ENCODE measurements at places on chromosomes 5 and 9.

- no peak for DNase-seq
These were observed 63.3 kb downstream of the RASGRF2 start for GRCh38 chr5:81023261-81023970.

GRCh38 chr5:179233909-179234562, 111.2 kb downstream of the ADAMTS2 start:
- DNase-seq, result no peak

DNA sequence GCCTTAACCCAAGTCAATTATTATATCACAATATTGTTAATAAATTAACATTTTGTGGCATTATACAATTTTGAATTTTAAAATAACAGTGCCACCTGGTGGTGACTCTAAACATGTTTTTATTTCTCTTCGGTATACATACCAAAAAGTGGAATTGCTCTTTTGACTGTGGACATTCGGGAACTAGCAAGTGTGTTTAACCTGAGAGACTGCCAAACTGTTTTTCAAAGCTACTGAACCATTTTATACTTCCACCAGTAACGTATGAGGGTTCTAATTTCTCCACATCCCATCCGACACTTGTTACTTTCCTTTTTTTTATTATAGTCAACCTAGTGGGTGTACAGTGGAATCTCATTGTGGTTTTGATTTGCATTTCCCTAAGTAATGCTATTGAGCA, 18.3 kb upstream of the HSDL2 start:
- no peak for DNase-seq

GRCh38 chr5:124404796-124405195, 341.6 kb downstream of the ZNF608 start:
- DNase-seq, result no peak

DNA sequence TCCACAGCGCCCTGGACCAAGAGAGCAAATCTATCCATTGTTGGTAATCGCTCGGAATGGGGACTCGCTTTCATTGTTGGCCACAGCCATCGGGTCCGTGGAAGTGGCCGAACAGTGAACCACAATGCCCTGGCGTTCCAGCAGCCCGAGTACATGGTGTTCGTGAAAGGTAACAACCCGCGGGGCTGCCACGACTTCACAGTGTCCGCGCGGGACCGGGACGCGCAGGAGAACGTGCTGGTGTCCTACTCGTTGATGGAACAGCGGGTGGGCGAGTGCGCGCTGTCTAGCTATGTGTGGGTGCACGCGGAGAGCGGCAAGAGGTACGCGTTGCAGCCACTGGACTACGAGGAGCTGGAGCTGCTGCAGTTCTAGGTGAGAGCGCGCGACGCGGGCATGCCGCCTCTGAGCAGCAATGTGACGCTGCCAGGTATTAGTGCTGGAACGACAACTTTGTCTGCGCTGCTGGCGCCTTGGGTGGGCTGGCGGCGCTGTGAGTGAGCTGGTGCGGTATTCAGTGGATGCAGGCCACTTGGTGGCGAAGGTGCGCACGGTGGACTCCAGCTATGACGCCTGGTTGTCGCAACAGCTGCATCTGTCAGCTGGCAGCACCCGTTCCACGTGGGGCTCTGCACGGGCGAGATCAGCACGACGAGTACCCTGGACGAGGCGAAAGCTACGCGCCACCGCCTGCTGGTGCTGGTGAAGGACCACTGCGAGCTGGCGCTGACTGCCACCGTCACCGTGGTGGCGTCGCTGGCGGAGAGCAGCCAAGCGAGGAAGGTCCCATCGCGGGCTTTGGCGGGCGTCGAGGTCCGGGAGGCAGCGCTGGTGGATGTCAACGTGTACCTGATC, 6.1 kb upstream of the PCDHA11 start:
- DNase-seq, result no peak

- no peak for DNase-seq
These were observed 549.2 kb upstream of the GRAMD2B start for GRCh38 chr5:125874057-125874456.

DNA sequence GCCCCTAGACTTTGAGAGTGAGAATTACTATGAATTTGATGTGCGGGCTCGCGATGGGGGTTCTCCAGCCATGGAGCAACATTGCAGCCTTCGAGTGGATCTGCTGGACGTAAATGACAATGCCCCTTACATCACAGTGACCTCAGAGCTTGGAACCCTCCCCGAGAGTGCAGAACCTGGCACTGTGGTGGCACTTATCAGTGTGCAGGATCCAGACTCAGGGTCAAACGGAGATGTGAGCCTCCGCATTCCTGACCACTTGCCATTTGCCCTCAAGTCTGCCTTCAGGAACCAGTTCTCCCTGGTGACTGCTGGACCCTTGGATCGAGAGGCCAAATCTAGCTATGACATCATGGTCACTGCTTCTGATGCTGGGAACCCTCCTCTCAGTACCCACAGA, 1.3 kb downstream of the PCDHGC4 start:
- no peak for DNase-seq

DNA sequence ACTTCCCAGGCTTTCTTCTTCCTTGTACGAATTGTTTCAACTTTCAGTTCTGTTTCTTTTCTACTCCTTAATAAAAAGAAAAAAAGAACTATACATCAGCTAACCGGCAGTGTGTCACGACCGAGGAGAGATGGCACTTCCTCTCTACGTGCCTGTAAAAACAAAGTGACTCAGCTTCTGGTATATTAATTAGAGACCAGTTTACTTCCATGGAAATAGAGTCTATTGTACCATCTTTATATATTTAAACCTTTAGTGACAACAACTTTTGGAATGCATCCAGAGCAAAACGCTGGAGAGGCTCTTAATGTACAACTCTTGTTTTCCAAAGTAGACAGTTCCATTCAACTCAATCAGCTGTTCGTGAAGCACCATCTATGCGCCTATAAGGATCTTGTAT, 94.5 kb upstream of the LIFR start:
- DNase-seq, result no peak

DNA sequence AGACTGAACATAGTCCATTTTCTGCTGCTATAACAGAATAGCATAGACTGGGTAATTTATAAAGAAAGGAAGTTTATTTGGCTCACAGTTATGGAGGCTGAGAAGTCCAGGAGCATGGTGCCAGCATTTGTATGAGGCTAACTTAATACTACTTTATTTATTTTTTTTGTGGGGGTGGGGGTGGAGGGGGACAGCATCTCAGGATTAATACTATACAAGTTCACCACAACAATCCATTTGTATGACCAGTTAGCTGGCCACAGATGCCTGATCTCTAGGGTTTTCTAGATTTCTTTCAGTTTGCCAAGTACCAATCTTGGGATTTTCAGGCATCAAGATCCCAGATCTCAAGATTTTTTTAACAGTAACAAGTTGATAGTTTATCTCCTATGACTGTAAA, 20.3 kb downstream of the ANGPTL2 start:
- DNase-seq, result no peak
